NCI-H510A treated with DMSO at 0.1 percent for 48 hours (cell line): ENCODE measurements at places on chromosomes 3 and 15.

DNA sequence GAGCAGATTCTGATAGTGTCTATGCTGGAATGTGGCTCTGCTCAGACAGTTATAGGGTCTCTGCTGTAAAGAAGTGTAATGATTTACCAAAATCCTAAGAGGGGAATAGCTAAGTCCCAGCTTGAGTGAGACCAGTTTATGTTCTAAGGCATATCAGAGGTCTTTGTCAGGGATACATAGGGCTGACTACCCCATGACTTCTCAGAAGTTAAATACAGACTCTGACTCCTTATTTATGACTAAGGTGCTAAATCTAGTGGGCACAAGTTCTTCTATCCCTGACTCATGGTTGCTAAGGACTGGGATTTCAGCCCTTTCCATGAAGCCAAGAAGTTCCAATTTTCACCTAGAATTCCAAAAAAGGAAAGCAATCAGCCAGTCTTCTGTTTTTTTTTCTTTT, 192.6 kb upstream of the POU1F1 start:
- no peak for DNase-seq

- DNase-seq = no peak
Observed at GRCh38 chr15:95994418-95994817, 336.1 kb upstream of the NR2F2 start.

DNA sequence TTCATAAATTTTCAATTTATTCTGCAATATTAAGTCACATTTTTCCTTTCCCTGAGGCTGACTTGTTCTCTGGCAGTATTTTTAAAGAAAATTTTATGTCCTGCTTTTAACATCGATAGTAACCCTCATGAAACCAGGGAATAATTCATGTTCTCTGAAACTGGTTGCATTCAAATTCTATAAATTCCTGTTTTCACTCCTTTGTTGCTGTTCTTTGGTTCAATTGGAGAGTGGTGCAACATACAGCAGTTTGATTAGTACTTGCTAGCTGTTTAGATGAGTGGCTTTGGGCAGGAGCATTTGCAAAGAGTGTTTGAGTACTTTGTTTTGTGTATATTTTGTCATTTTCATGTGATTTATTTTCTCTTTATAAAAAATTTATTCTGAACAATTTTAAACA, 19.2 kb downstream of the ZIC1 start:
- no peak for DNase-seq

DNA sequence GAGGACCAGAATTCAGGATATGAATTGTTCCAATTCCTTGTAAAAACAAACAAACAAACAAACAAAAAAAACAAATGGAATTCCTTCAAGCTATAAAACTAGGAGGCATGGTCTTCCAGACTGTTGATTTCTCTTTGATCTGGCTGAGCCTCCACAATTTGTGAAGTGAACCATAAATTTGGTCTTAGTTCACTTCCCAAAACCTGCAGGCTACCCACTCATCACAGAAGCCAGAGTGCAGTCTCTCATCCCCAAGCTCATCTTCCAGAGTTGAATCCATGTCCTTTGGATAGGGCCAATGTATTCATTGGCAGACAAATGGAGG, 203.9 kb downstream of the DTWD1 start:
- DNase-seq = no peak

DNA sequence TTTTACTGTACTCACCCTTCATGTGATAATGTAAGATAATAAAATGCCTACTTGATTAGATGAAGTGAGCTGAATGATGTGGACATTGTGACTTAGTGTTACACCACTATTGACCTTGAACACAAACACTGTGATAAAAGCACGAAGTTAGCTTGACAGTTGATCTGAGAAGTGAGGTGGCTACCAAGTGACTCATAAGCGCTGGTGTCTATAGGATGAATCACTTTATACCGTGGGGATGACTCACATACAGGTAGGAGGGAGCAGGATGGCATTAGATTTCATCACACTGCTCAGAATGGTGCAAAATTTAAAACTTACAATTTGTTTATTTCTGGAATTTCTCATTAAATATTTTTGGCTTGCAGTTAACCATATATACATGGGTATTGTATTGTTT, 174.7 kb upstream of the CNTN3 start:
- no peak for DNase-seq

DNA sequence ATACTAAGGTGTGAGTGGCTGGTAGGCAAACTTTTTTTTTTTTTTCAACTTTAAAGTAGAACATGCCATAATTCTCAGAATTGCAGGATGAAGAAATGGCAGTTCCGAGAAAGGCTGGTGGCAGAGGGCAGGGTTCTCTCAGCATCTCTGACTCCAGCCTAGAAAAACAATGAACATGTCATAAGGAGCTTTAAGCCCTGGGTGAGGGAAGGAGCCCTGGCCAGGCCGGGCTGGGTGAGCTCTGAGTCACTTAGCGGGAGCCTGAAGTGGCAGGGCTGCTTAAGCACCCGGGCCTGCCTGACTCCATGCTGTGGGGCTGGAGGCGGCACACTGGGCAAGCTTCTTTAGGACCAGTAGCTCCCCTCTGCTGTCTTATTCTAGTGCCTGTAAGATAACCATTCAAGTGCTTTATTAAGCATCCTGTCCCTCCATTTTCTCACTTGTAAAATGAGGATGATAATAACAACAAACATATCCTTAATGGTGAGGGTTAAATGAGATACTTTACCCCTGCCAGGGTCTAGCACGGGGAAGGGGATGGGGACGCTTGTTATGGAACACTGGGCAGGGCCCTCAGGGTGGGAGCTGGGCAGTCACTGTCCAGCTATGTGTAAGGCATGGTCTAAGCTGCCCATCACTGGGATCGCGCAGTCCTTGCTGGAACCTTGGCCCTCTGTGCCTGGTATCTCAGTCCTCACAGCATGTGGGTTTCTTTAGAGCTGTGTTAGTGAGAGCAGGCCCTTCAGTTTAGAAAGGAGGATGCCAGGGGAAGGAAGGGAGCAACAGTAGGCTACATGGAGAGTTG, 18.4 kb downstream of the SMAD6 start:
- DNase-seq = no peak

DNA sequence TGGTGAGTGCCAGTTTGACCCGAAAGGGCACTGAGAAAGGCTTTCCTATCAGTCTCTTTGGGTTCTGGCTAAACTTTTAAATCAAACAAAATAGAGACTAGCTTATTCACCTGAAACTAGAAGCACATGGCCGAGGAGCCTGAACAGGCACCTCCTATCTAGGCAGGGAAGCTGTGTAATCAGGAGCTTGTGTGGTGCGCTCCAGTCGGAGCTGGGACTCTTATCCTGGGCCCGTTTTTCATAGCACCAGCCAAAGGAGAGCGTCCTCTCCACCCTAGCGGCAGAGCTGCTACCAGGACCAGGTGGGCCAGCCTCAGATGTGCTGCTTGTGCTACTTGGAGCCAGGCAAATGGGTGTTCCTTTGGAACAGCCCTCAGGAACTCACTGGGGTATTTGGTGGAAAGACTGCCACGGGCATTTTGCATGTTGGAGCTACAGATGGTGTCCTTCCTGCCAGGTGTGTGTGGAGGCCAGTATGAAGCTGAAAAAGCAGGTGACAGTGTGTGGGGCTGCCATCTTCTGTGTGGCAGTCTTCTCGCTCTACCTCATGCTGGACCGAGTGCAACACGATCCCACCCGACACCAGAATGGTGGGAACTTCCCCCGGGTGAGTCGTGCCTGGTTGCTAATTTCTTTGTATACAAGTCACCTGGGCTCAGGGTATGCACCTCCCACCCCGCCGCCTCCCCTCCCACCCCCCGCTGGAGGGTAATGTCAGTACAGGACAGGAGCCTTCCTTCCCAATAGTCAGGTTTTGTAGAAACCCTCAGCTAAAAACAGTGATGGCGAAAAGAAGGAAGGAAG, 833 bp downstream of the MAN2A2 start:
- DNase-seq = peak; percentile 70

- no peak for DNase-seq
Observed at GRCh38 chr3:58899953-58900298, 149.9 kb downstream of the CFAP20DC start.

DNA sequence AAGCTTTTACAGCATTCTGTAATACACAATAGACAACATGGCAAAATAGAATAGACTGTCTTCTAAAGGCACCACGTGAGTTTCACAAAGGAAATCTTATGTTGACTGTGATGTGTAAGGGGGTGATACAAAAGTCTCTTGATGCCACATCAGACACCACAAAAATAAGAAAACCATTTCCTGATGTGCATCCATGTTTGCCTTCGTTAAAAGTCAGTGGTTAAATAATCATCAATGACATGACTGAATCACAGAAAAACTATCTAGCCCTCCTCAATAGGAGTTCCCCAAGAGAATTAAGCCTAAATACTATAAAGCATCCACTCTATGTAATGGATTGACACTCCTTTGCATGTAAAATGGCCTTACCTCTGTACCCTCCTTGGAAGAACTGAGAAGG, 198.6 kb upstream of the SLC2A2 start:
- DNase-seq = no peak

GRCh38 chr15:48289628-48290027, 41.6 kb upstream of the DUT start:
- no peak for DNase-seq

GRCh38 chr3:142287866-142288638, 62.7 kb upstream of the GK5 start:
- no peak for DNase-seq

- DNase-seq = no peak
Observed at GRCh38 chr3:173711619-173712018, 314.1 kb downstream of the NLGN1 start.

DNA sequence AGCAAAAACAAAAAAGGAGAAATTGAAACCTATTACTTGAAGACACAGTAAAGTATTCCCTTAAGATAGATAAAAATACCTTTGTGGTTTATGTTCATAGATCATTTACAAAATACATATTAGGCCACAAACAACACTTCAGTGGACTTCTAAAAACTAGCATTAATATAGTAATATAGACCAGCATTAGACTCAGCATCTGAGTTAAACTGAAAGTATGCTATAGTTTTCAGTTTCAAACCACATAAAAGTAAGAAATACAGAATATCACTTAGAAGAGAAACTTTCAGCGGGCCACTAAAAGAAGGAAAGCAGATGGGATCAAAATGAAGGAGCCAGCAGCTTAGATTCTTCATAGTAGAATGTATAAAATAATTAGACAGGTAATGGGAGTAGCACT, 86.6 kb downstream of the MSL2 start:
- no peak for DNase-seq

- no peak for DNase-seq
Observed at GRCh38 chr3:113329757-113330156, 111.5 kb downstream of the CFAP44 start.

GRCh38 chr3:63661242-63661641, 8.8 kb downstream of the SNTN start:
- DNase-seq = no peak

- DNase-seq = no peak
Observed at GRCh38 chr15:38508647-38509046, 54.7 kb downstream of the FAM98B start.

- DNase-seq = no peak
Observed at GRCh38 chr3:72231439-72232196, 446.7 kb upstream of the PROK2 start.

DNA sequence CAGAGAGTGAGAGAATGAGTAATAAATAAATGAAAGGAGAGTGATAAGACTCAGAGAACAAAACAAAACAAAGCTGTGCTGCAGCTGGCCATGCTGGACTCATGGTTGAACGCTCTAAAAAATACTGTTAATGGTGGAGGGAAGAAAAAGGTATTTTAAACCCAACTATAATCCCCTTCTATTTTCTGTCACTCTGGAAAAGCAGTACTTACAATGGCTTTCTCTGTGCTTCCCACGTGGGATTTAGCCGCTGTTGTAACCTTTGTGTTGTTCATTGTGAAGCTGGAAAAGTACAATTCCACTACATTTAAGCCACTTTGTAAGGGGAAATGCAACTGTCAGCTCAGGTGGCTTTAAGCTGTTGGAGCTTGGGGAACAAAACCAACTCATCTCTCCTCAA, 917.7 kb downstream of the IGSF11 start:
- DNase-seq = no peak

GRCh38 chr3:23747841-23748240, 57.9 kb upstream of the UBE2E1 start:
- DNase-seq = no peak

- no peak for DNase-seq
Observed at GRCh38 chr3:53675022-53675697, 171.1 kb downstream of the CHDH start.

DNA sequence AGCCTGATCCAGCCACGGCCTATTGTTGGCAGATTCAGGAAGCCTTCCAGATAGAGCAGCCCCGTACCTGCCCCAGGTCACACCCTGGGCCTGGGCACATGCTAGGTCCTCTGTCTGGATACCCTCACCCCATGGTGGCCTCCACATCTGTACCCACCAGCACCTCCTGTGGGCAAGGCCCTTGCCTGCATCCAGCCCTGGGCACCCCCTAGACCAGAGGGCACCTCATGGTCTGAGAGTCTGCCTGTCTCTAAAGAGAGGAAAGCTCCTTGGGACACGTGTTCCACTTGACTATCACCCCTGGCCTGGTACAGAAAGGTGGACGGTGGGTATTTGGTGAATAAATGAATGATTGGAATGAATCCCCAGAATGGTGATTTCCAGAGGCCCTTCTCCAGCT, 8.9 kb upstream of the COMMD4 start:
- DNase-seq = no peak

DNA sequence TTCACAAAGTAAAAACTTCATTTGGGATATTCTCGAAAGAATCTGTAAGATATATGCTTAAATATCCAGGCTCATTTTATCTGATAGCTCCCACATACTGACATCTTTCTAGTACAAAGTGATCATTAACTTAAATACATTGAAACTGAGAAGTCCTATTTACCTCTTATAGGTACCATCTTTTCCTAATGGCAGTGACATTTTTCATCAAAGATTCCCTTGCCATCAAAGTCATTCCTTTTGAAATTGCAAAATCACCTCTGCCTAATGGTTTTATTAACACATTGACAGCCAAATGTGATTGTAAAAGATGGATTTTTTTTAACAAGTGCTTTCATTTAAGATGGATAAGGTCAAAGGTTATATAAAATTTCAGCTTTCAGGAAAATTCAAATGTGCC, 346.6 kb downstream of the MFSD1 start:
- DNase-seq = no peak

GRCh38 chr3:171696805-171697204, 113.5 kb downstream of the PLD1 start:
- DNase-seq = no peak

DNA sequence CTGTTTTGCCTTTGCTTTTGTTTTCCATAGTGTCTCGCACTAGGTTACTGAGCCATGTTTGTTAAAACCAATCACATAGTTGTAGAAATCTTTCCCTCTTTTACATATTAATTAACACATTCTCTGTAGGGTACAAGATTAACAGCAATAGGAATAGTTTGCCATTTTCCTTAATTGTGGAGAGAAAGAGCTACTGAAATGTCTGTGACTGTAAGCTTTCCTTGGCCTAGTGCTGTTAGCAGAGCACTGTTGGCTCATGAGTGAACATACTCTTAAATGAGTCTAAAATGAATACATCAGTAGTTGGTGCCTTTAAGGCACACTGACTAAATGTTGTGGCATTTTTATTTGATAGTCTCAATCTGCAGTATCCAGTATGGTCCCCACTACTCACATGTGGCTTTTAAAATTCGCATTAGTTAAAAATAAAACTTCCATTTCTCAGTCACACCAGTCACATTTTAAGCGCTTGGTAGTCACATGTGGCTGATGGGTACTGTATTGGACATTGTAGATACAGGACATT, 28.2 kb downstream of the CHD2 start:
- no peak for DNase-seq
